ENCODE measurements at places on chromosomes 5 and 9. TPM values are rescaled to one million over a fixed set of nuclear protein-coding genes. Genes with fewer than 3 reads are reported as not detected.

Gene PALM2AKAP2
- total RNA-seq, result 2.2 TPM

Gene SLC36A2
- total RNA-seq, result not detected

Gene TYRP1
- not detected for total RNA-seq

Gene TNFSF15
- total RNA-seq, result 1.5 TPM

Gene KCNMB1
- total RNA-seq, result not detected

Gene KIF4B
- 0.05 TPM for total RNA-seq

Gene HMCN2
- total RNA-seq, result not detected

Gene FOXD4L6
- total RNA-seq, result 0.16 TPM

Gene EGFL7
- 2.5 TPM for total RNA-seq

Gene HDAC3
- total RNA-seq, result 83.1 TPM

Gene CARTPT
- total RNA-seq, result not detected

Gene PTPRD
- 0.05 TPM for total RNA-seq

Gene RNF44
- 78.0 TPM for total RNA-seq

Gene ADAMTS16
- total RNA-seq, result not detected

Gene PCDHGA1
- 0.10 TPM for total RNA-seq

Gene FBLL1
- not detected for total RNA-seq

Gene BTNL9
- total RNA-seq, result not detected

Gene ASPN
- not detected for total RNA-seq

- no peak for DNase-seq
These were observed 130.0 kb downstream of the C9orf152 start for GRCh38 chr9:110077925-110078324.

GRCh38 chr5:174245516-174246075 is 200.1 kb downstream of the NSG2 start:
- DNase-seq, result no peak

- DNase-seq, result no peak
These were observed 18.1 kb upstream of the CLK4 start for GRCh38 chr5:178644826-178645545.

DNA sequence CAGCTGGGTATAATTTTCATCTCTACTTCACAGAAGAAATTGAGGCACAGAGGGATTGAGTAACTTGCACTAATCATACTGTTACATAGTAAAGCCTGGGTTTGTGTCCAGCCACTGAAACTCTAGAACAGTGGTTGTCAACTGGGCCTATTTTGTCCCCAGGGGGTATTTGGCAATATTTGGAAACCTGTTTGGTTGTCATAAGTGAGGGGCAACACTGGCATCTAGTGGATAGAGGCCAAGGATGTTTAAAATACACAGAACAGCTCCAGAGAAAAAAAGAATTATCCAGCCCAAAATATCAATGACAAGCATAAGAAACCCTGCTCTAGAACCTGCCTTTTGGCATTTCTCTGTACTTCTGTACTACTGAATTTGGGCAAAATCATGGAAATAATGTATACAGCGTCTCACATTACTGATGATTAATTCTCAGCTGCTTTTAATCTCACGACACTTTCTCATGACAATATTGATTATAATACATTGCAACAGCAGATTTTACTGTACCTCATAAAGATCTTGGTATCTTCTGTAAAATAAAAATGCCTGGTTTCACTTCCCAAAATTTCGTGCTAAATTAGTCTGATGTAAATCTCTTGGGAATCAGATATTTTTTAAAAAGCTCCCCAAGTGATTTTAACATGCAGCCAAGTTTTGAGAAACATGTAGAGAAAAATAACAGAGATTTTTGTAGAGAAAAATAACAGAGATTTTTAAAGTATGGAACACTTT is 112.7 kb downstream of the RORB start:
- DNase-seq, result no peak

GRCh38 chr5:100777680-100778300 is 125.3 kb downstream of the ST8SIA4 start:
- DNase-seq, result no peak

DNA sequence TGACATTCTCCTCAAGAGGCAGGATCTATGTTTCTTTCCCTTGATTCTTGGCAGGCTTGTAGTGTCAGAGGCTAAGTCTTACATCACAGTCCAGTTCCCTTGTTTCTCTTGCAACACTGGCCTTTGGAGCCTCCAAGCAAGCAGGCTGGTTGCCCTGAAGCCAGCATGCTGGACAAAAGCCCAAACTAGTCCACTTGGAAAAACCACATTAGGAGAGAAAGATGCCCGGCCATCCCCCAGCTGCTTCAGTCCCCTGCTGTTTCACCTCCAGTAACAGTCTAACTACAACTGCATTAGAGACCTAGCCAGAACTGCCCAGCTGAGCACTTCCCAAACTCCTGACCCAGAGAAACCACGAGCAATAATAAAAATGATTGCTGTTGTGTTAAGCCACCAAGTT is 87.6 kb downstream of the ADAMTS6 start:
- DNase-seq, result no peak

GRCh38 chr5:159097784-159098602 is 1.7 kb downstream of the EBF1 start:
- no peak for DNase-seq

GRCh38 chr5:88551724-88552345 is 283.2 kb upstream of the TMEM161B start:
- DNase-seq, result no peak

- no peak for DNase-seq
These were observed 339.2 kb downstream of the PIK3R1 start for GRCh38 chr5:68554571-68555279.

DNA sequence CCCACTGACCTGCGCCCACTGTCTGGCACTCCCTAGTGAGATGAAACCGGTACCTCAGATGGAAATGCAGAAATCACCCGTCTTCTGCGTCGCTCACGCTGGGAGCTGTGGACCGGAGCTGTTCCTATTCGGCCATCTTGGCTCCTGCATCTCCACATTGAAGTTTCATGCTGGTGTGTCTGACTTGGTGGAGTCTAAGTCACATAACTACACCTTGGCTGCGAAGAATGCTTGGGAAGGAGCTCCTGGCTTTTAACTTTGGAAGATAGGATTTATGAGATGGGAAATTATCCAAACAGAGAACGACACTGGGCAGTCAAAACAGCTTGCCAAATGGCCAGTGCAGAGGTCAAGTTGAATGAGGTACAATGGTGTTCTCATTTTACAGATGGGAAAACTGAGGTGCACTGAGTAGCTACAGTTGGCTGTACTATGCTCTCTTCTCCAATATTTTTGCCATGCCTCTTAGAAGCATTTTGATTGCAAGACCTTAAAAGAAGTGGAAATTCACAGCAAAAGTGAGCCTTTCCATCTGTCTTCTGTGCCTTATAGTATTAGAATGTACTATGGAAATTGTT is 36.7 kb downstream of the CCDC192 start:
- DNase-seq, result no peak

GRCh38 chr5:87190687-87191086 is 77.0 kb upstream of the RASA1 start:
- no peak for DNase-seq

- DNase-seq, result no peak
These were observed 122.2 kb downstream of the CRB2 start for GRCh38 chr9:123478160-123478559.

- DNase-seq, result no peak
These were observed 535 bp downstream of the DOLPP1 start for GRCh38 chr9:129081388-129081904.

GRCh38 chr9:31700252-31701045 is 684.0 kb upstream of the ACO1 start:
- DNase-seq, result no peak

GRCh38 chr9:110088099-110088498 is 119.9 kb downstream of the C9orf152 start:
- DNase-seq, result no peak

DNA sequence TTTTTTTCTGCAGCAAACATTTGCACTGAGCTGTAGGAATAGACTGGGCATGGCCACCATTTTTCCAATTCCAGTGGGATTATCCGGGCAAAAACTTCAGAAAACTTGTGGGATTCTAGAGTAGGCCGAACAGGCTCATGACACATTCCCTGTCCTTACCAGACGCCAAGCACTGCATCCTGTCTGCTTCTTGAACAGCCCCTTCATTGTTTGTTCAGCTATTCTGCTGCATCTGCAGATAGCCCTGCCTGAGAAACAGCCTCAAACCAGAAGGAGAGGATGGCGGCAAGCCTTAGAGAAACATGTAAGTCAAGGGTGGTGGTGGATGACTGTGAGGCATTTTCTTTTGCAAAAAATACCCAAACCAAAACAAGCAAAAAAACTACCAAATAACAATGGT is 111.8 kb upstream of the NTRK2 start:
- no peak for DNase-seq

- no peak for DNase-seq
These were observed 44.9 kb upstream of the ZNF366 start for GRCh38 chr5:72552041-72552557.

- DNase-seq, result no peak
These were observed 223.5 kb upstream of the TNC start for GRCh38 chr9:115341426-115341825.

- DNase-seq, result no peak
These were observed 39.6 kb downstream of the TRIO start for GRCh38 chr5:14182761-14183160.

DNA sequence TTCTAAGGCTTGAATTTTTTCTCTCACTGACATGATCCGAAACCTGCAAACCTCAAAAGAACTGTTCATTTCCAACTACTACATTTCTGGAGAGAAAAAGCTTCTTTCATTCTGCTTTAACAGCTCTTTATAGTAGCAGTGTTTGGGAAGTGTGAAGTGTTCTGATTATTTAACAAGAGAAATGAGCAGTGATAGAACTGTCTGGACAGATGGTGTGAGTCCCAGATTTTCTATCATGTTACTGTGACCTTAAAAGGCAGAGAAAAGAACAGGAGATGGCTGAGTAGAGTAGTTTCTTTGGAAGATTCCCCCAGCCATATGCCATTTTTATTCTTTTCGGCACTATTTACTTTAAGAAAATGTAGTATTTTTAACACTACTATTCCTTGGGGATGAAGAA is 41.3 kb upstream of the TAL2 start:
- DNase-seq, result no peak

GRCh38 chr9:131657037-131657377 is 82.9 kb downstream of the RAPGEF1 start:
- no peak for DNase-seq

DNA sequence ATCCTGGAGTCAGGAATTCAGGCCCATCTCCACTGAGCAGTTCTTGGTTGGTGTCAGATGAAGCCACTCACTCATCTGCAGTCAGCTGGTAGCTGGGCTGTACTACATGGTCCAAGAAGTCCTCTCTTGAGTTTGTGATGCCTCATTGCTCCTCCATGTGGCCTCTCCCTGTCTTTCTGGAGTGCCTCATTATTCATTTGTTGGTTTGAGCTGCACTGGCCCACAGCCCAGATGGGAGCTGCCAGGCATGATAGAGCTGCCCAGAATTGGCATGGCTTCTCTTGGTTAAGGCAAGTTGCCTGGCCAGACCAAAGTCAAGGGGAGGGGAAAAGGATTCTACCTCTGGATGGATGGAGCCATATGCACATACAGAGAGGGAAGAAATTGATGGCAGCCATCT is 8.0 kb downstream of the PTCD2 start:
- no peak for DNase-seq

- DNase-seq, result no peak
These were observed 55.7 kb upstream of the EQTN start for GRCh38 chr9:27352457-27353165.

- no peak for DNase-seq
These were observed 70.6 kb downstream of the TENT4A start for GRCh38 chr5:6783787-6784186.

All from activated T-helper 1 cell treated with anti-CD3 and anti-CD28 coated beads, Interleukin-12 subunit alpha, Interleukin-12 subunit beta, Interleukin-2, Interleukin-4 antibody, amounts not matched to agents 30 ng/mL and 10 ng/mL and 1 ng/mL, durations not matched to agents 14 hours and 24 hours and 36 hours (primary cell).